ENCODE measurements at places on chromosomes 4 and X.

DNA sequence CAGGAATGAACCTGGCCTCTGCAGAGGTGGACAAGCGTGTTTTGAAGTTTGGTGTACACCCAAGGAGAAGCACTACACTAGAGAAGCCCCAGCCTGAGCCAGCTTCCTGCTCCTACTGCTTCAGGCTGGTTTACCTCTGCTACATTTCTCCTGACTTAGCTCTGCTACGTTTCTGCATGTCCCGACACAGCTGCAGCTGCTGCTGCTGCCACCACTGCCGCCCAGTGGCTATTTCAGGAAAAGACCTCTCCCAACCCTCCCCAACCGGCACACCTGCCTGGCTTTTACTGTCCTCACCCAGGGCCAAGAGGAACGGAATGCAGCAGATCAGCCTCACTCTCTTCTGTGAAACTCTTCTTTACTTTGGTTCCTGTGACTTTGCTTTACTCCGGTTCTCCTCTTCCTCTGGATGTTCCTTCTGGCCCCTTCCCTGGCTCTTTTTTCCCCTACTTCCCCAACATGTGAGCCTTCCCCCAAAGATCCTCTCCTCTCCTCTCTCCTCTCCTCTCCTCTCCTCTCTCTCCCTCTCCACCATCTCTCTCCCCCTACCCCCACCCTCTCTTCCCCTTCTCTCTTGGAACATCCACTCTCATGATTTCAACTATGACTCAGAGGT, 3.1 kb upstream of the P2RY4 start:
- peak; percentile 25 for DNase-seq

- DNase-seq: no peak
Measured at GRCh38 chr4:80852061-80852460, 178.4 kb upstream of the BMP3 start.

GRCh38 chr4:48403779-48404178, 62.5 kb downstream of the SLAIN2 start:
- DNase-seq: no peak

GRCh38 chr4:73067971-73068394, 1.5 kb downstream of the COX18 start:
- peak; percentile 28 for DNase-seq

DNA sequence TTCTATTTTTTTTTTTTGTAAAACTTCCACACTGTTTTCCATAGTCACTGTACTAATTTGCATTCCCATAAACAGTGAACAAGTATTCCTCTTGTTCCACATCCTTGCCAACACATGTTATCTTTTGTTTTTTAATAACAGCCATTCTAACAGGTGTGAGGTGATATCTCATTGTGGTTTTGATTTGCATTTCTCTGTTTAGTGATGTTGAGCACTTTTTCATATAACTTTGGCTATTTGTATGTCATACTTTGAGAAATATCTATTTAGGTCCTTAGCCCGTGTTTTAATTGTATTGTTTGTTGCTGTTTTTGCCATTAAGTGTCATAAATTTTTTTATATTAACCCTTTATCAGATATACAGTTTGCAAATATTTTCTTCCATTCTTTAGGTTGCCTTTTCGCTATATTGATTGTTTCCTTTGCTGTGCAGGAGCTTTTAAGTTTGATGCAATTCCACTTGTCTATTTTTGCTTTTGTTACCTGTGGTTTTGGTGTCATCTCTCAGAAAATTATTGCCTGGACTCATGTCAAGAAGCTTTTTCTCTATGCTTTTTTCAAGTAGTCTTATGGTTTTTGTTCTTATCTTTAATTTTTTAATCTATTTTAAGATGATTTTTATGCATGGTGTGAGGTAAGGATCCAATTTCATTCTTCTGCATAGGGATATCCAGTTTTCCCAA, 27.9 kb upstream of the NDNF start:
- no peak for DNase-seq

GRCh38 chr4:167233685-167234315, 494 bp downstream of the SPOCK3 start:
- no peak for DNase-seq

DNA sequence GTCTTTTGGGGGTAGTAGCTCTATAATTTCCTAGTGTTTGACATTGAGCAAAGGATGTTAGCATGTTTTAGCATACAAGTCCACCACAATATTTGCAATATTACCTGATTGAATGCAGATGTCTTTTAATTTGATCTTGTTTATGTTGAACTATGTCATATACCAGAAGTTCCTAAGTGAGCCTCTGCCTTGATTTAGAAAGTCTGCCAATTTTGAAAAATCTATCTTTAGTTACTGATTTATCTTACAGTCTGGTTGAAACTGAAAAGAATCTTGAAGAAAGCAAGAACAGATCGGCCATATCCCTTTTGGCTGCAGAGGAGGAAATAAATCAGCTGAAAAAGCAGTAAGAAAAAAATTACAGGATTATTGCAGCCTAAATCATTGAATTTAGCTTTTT, 18.5 kb downstream of the SPATA18 start:
- DNase-seq: no peak

DNA sequence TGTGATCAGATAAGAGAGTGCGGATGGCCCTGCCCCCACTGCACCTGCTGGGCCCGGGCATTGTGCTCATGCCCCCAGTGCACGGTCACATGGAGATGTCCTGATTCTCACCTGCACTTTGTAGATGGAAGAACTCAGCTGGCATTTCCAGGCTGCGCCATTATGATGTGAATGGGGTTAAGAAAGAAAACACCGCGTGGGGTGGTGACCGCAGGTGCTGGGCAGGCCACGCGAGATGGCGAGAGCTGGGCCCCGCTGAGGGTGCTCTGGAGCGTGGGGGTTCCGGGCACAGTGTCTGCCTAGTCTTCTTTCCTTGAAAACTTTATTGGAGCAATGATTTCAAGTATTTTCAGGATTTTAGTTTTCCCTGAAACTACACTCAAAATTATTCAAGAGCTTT, 17.8 kb upstream of the HGFAC start:
- no peak for DNase-seq

- no peak for DNase-seq
Measured at GRCh38 chrX:153635388-153635787, 11.6 kb upstream of the DUSP9 start.

DNA sequence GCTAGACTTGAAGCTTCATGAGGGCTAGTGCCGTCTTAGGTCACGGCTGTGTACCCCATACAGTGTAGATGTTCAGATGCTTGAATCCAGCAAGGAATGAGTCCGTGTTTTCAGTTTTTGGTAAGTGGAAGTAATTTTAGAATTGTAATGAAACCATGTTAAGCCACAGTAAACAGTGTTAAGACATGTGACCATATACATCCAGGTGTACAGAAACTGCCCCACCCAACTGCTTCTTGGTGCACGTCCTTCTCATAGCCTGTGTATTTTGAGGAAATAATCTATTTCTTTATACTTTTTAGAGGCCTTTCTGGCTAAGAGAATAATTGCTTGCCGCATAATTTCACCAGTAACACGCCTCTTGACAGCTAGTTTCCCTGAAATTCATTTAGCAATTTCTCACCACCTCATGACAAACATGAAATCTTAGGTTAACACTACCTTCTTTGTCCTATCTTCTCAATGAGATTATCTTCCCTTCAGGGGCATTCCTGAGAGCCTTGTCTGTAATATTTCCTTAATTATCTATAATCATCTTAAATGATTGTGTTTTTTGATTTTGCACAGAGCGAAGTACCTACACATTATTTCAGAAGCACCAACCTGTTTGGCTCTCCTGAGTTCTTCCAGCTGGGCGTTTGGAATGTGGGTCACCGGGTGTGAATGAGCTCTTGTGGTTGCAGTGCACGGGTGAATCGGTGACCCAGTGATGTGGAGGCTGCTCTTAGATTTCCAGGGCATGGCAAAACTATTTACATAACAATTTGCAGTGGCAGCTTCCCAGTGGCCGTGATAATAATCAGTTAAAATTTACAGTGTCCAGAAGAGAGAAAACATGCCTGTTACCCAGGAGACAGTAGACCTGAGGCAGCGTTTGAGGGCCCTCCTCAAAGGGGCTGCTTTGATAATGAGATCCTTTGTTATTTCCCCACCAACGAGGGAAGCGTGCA, 50.2 kb upstream of the TADA2B start:
- DNase-seq: no peak

GRCh38 chr4:106796876-106797275, 239.2 kb downstream of the DKK2 start:
- no peak for DNase-seq

- DNase-seq: peak; percentile 96
Measured at GRCh38 chr4:16532240-16532970, 306.1 kb upstream of the TAPT1 start.

- DNase-seq: no peak
Measured at GRCh38 chrX:44927398-44927797, 54.4 kb downstream of the KDM6A start.

GRCh38 chrX:65925592-65925991, 114.3 kb downstream of the VSIG4 start:
- no peak for DNase-seq

- peak; percentile 12 for DNase-seq
Measured at GRCh38 chr4:128913228-128913627, 103.7 kb downstream of the JADE1 start.

- DNase-seq: no peak
Measured at GRCh38 chr4:40563401-40563800, 66.3 kb downstream of the RBM47 start.

DNA sequence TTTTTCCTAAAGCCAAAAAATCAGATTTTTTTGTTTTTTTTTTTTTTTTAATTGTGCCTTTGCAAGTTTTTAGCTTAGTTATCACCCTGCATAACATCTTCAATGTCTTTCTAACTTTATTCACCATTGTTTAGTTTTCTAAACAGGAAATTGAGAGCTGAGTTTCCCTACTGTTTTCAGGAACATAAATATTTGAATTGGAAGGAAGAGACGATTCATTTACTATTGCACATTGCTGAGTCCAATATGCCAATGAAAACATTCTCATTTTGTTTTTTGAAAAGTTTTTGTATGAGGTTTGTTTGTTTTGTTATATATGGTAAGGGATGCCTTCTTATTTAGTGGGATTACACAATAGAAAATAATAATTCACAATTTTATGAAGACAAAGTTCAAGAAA, 148.4 kb downstream of the ANKRD50 start:
- DNase-seq: peak; percentile 85

DNA sequence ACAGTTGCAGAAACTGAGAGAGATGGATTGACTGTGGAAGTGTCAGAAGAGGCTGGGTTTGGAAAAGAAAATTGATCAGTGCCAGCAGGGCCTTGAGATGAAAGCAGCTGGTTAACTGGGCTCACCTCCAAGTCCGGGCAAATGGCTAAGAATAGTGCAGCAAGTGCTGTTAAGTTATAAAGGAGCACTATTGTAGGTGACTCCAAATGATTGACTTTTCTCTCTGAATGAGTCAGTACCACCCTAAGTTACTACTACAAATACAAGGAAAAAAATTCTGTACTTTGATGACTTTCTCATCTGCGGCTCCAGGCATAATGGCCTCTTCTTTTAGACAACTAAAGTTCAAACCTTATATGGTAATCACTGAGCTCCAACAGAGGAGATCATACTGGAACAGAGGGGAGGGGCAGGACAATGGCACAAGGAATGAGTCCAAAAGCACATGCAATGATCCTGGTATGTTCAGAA, 733.4 kb upstream of the INTU start:
- DNase-seq: no peak

DNA sequence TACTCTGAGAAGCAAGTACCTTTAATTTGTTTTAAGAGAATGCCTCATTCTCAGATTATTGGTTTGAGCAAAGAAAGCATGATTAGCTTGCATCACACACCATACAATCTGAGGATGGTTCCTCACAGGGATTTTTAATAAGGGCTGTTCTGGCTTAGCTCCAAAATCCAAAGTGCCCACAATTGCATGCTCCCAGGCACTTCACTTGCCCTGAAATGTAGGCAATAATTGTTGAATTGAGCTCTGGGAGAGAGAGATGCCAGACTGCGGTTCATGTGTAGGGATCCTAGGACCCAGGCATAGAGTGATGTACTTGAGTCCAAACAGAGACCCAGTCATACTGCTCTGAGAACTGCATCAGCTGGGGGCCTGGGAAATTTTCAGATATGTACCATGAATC, 358.4 kb upstream of the CXorf51B start:
- DNase-seq: no peak

GRCh38 chrX:6983207-6983955, 164.1 kb upstream of the STS start:
- no peak for DNase-seq

GRCh38 chrX:138014577-138014976, 448.6 kb downstream of the ZIC3 start:
- no peak for DNase-seq

DNA sequence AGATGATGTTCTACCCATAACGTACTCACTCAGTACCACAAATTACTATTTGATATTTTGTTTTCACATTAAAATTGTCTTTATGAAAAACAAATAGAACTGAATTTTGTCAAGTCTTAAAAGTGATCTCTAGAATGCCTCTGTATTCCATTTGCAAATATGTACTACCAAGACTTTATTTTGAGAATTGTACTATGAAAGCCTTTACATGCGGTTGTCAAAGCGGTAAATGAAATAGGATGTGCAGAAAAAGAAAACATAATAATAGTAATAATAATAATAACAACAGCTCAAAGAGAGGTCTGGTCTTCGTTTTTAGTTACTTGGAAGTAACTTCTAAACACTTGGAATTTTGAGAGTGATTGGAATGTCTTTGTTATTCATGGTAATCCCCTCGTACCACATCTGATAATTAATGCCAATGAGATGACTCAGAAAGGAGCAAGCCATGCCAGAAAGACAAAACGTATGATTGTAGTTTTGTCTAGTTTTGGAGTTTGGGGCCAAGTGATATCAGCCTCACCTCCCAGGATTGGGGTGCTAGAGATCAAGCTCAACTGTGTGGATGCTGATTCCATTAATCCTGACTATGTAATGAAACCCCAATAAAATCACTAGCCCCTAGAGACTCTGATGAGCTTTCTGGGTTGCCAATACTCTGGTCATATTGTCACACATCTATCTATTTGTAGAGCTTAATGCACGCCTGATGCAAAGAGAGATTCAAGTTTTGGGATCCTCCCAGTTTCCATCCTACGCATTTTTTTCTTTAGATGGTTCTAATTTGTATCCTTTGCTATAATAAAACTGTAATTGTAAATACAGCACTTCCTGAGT, 20.2 kb upstream of the CTSO start:
- DNase-seq: no peak

DNA sequence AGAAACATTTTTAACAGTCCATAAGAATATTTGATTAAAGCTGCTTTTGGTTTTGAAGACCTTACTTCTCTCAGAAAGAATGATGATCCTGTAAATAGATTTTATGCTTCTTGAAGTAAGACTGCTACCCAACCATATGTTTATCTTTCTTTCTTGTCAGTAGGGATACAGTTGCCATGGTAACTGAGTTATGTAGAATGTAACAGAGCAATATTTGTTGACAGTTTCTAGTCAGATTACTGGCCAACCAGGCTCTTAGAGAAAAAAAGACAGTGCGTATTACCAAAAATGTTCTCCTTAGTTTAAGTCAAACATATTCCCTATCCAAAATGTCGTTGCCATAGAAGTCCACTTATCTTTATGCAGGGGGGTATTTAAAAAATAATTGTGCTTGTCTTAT, 456.8 kb downstream of the PRR32 start:
- no peak for DNase-seq

- DNase-seq: no peak
Measured at GRCh38 chrX:153772316-153773217, 8.3 kb upstream of the SRPK3 start.

- DNase-seq: no peak
Measured at GRCh38 chrX:131746491-131746968, 202.7 kb downstream of the OR13H1 start.

GRCh38 chrX:130246084-130246483, 22.6 kb downstream of the ZNF280C start:
- no peak for DNase-seq
